ENCODE measurements at places on chromosomes 3 and 15.
A peak's percentile ranks its signal among the peaks of the same experiment; 100 is the strongest.

GRCh38 chr3:50258979-50259378, 10.0 kb upstream of the SEMA3B start:
- DNase-seq: no peak

- peak; percentile 42 for DNase-seq
Measured at GRCh38 chr3:72427624-72428023, 420.6 kb downstream of the SHQ1 start.

DNA sequence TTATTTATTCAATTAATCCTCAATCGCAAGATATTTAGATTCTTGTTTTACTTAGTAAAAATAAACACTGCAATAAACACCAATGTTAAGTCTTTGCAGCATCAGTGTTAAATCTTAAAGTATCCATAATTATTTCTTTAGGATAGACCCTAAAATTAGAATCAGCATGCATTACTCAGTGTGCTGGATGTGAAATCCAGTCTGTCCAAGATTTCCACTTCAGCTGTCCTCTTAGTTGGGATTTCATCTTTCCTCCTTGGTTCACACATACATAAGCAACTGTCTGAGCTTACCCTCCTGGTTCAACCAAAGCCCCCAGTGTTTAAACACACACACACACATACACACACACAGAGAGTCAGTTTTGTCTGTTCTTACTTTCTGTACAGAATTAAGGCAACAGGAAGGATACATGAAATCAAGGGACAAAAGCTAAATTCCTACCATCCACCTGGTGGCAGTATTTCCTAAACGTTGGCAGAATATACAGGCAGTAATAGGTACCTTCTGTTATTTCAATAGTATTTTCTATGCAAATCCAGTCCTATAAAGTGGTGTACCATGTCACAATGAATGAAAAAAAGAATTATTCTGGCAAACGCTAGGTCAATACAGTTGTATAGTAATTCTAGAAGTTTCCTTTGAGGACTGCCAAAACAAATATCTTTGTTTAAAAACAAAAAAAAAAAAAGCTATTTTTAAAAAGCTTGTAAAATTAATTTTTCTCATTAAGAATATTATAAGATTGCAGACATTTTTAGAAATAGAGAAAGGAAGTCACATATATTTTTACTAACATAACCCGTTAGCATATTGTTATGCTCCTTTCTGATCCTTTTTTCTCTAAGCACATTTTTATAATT, 27.3 kb upstream of the DMXL2 start:
- peak; percentile 67 for DNase-seq

GRCh38 chr3:5229414-5229813, 41.9 kb downstream of the EDEM1 start:
- no peak for DNase-seq

DNA sequence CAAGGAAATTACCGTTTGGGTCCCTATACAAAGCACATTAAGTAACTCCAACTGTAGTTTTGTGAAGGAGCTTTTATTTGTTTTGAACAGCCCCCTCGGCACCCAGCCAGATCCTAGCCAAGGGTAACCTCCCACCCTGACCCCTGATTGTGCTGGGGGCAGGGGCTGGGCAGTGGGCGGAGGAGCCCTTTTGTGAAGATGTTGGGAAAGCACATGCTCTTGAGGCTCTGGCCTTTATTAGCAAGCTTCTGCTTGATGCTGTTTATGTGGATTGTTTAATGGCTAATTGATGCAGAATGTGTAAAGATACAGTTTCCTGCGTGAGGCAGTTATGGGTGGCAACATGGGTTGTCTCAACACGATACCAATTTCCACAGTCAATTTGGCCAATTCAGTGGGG, 136.5 kb downstream of the MAP2K5 start:
- DNase-seq: no peak

DNA sequence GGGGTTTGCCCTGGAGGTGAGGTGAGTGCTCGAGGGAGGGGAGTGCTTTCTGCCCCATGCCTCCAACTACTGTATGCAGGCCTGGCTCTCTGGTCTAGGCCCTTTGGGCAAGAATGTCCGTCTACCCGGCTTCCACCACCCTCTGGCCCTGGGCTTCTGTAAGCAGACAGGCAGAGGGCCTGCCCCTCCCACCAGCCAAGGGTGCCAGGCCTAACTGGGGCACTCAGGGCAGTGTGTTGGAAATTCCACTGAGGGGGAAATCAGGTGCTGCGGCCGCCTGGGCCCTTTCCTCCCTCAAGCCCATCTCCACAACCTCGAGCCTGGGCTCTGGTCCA, 9.4 kb downstream of the DLL4 start:
- no peak for DNase-seq

DNA sequence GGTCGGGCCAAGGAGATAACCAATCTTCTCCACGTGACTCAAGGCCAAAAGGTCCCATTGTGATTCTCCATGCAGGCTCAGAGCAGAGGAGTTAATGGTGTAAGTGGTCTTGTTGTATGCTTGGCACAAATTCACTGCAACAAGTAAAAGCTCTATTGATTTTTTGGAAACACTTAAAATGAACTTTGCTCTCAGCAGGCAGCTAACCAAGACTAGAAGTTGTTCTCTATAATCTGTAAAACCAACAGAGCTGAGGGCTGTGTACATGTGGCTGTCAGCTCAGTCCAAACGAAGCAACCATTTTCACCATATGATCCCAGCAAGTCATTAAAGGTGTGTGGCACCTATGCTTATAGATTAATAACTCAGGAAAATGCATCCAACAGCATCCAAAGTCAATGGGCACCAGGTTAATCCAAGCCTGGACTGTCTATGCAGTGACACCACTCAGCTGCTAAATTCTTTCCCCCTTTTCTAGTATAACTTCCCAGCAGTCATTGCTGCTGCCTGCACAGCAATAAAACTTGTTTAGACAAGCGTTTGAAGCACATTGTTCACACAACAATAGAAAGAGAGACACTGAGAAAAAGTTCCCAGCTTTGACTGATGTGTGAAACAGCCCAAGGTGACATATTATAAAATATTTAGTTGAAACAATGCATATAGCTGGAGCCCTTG, 603.8 kb upstream of the ADAMTS9 start:
- no peak for DNase-seq

- no peak for DNase-seq
Measured at GRCh38 chr3:90080988-90081387, 973.6 kb downstream of the EPHA3 start.
